ENCODE measurements at places on chromosomes 12 and 14.

DNA sequence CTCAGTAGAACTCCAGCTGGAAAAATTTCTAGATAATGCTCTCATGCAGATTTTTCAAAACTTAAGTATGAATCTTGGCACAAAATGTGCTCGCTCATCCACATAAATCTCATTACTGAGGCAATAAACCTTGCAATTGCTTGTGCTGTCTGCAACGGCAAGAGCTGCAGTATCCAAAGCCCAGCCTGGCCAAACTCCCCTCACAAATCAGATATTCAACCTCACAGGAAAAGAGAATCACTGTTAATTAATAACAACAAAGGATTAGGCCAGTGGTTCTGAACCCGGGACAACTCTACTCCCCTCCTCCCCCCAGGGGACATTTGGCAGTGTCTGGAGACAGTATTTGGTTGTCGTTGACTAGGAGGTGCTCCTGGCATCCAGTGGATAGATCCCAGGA, 19.2 kb upstream of the CORO1C start:
- DNase-seq: no peak

DNA sequence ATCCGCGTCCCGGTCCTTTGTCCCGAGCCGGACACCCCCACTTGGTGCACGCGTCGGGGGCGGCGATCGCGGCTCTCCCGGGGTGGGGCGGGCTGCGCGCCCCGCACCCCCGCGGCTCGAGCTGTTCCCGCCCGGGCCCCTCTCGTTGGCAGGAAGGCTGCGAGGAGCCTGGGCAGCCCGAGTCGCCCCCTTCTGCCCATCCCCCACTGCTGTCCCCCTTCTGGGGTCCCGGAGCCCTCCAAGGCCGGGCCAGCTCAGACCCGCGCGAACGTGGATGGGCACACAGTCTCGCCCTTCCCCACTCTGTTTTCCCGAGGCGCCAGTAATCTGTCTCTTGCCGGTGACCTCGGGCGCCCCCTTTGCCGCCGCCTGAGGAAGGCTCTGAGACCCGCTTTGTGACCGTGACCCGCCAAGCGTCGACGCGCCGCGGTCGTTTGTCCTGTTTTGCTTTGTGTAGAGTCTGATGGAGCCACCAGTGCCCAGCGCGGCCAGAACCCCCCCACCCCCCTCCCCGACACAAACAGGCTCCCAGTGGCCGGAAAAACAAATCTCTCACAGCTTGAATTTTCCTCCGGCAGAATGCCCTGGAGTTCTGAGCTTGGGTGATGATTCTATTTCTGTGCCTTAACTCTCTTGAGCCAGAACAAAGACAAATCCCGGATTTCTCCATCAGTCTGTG, 610 bp downstream of the C14orf132 start:
- DNase-seq: no peak

DNA sequence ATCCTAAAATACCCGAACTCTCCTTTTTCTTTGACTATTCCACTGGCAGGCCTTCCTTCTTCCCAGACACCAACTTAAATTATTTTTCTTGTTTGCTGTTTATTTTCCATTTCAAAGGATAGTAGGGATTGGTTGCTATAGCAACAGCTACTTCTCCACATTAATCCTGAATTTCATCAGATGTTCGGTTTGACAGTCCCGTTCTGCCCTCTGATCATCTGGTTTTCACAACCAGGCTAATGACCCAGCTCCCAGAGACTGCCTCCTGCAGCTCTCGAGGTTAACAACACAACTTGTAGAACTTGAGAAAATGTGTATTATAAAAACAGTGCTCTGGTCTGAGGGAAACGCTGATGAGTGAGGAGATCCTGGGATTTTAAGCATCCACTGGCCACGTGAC, 45.5 kb downstream of the NUAK1 start:
- DNase-seq: no peak

- peak; percentile 14 for DNase-seq
Measured at GRCh38 chr14:58298477-58299400, at the start of gene ARID4A. ARID4A (plus strand) TSS chr14:58298555; CDS start chr14:58299855, 1,300 bp downstream.

GRCh38 chr14:68464711-68465110, 328.2 kb downstream of the ZFP36L1 start:
- DNase-seq: peak; percentile 90

DNA sequence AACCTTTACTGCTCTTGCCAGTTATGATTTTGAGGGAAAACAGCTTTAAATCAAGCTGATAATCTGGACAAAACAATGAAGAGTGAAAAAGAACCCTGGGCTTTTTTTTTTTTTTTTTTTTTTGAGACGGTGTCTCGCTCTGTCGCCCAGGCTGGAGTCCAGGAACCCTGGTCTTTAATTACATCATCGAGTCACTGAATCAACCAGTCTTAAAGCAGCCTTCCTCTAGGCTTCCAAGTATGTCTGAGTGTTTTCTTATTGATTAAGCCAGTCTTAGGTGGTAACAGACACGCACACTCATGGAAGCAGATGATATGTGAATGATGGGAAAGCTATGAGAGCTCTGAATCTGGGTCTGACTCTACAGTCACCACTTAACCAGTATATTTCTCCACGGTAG, 5.9 kb upstream of the VCPKMT start:
- no peak for DNase-seq

GRCh38 chr14:44567997-44568396, 60.9 kb upstream of the FSCB start:
- DNase-seq: no peak

DNA sequence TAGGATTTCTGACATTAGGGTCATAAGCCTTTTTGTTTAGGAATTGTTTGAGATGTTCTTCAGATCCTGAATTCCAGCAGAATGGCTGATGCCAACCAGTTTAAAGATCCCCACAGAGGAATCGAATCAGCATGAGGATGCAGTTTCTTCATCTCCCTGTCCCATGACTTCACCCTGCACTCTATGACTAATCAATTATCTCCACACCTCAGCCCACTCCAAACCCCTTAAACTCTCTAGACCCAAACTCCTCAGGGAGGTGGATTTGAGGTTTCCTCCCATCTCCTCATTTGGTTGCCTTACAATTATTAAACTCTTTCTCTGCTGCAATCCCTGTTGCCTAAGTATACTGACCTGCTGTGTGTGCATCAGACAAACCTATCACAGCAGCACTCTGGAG, 86.5 kb upstream of the CRY1 start:
- peak; percentile 5 for DNase-seq

DNA sequence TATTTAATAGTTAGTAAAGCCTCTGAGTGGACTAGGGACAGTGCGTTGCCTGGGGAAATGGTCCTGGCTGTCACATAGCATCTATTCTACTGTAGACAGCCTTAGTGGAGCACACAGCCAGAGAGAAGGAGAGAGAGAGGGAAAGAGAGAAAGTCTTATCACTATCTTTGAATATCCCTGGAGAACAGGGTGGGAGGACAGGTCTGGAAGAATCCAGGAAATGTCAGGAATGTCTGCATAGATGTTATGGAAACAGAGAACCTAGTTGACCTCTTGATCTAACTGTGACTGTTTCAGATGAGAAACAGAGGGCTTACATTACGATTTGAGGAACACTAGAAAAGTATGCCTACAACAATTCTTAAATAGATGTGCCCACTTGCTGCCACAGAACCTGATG, 92.8 kb downstream of the SLC15A5 start:
- DNase-seq: no peak

DNA sequence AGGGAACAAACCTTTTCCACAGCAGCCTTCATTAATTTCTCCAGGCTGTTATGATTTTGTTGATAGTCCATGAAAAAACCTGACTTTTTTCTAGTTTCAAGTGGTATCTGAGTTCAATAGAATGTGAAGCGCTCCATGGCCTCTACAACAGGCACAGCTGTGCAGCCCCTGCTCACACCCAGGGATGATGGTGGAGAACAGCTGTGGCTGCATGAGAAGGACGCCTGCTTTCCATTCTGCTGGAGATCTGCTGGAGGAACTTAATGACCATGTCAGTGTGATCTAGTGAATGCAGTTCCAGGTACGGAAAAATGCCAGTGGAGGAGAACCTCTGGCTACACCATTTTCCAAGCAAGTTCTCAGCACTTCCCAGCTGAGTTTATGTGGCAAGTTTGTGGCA, 80.6 kb downstream of the PIWIL1 start:
- no peak for DNase-seq

GRCh38 chr14:94805680-94806288, 35.9 kb upstream of the GSC start:
- DNase-seq: no peak

GRCh38 chr12:15863984-15864383, 18.2 kb upstream of the STRAP start:
- DNase-seq: no peak

GRCh38 chr12:2288875-2289274, 236.1 kb downstream of the CACNA1C start:
- DNase-seq: no peak
